ENCODE measurements at places on chromosomes 3 and 15. TPM values are rescaled to one million over a fixed set of nuclear protein-coding genes. Genes with fewer than 3 reads are reported as not detected.

DNA sequence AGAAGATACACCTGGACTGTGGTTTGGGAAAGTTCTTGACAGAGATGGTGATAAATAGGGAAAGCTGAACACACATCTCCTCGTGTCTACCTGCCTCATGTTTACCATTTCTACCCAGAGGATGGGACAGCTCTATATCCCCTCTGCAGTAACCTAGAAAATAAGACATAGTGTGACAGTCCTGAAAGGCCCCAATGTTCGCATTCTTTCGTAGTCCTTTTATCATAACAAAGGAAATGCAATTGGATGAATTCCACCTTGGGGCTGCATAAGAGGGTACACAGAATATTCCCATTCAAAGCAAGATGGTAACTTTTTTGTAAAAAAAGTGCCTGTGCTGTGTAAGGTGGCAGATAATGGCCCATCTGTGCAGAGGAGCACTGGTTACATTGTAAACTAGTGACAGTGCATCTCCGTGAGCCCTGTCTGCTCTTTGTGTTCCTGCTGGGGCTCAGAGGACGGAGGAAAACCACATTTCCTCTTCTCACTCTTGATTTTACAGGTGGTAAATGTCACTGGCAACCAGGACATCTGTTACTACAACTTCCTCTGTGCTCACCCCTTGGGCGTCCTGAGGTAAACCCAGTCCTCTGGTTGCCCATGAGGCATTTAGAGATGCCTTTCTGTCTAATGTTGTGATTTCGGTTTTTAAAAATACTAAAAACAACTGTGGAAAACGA is 74.3 kb downstream of the SIDT1 start:
- H3K4me1 ChIP-seq: peaks cover 12% of the 10 kb centered on the region
- peak overlapping the region; percentile 0 for H3K27ac ChIP-seq
- peaks cover 13% of the 10 kb centered on the region for H3K36me3 ChIP-seq
- H3K27me3 ChIP-seq: no peaks in the 10 kb centered on the region
- peak; percentile 58 for DNase-seq

- no peaks in the 10 kb centered on the region for H3K27me3 ChIP-seq
- no peak overlapping the region for H3K4me3 ChIP-seq
- no peak for DNase-seq
- peaks cover 7% of the 10 kb centered on the region for H3K4me1 ChIP-seq
These were observed 5.5 kb downstream of the MYO5A start for GRCh38 chr15:52523192-52523591.

MYL3 gene
- total RNA-seq: not detected

HHATL gene
- not detected for total RNA-seq

CIB2 gene
- total RNA-seq: 1.0 TPM

NPHP3 gene
- 78.6 TPM for total RNA-seq

SLC24A5 gene
- total RNA-seq: not detected

DNA sequence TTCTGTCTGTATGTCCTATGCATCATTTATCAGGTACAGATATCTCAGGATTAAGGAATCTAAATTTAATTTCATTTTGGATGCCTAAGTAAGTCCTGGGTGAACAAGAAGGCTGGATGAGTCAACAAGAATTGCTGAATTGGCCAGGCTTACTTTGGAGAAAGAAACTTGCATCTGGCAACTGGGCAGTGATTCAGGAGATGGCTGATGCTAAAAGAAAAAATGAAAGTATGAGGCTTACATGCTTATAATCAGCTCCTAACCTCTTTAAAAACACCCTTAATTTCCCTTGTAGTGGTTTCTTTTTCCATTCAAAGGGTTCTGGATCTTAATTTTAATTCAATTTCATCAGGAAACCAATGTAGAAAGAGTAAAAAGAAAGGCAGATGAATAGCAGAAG is 228.8 kb upstream of the PEX5L start:
- no peaks in the 10 kb centered on the region for H3K36me3 ChIP-seq
- no peak overlapping the region for H3K4me3 ChIP-seq
- no peaks in the 10 kb centered on the region for H3K4me1 ChIP-seq
- DNase-seq: no peak
- no peak overlapping the region for H3K27ac ChIP-seq

FBLN2 gene
- 0.11 TPM for total RNA-seq

DNA sequence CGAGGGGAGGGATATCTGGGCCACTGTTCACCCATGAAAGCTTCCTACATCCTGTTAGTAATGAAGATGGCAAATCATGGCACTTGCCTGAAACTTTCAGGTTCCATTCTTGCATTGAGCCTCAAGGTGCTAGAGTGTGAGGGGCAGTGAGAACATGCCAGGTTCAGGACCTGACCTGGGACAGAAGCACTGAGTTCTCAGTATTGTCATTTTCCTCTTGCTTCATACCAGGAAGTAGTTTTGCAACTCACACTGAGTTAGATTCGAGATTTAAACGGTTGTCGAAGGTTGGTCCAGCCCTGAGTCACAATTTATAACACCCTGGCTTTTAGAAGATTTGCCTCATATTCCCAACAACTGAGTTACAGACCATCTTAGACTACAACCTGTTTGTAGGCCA is 11.8 kb upstream of the MEIS2 start:
- no peak for DNase-seq
- H3K27me3 ChIP-seq: peaks cover 36% of the 10 kb centered on the region
- H3K4me1 ChIP-seq: no peaks in the 10 kb centered on the region

- H3K36me3 ChIP-seq: no peaks in the 10 kb centered on the region
- H3K4me1 ChIP-seq: peaks cover 3% of the 10 kb centered on the region
- H3K27me3 ChIP-seq: no peaks in the 10 kb centered on the region
- H3K27ac ChIP-seq: no peak overlapping the region
- no peak for DNase-seq
- H3K4me3 ChIP-seq: no peak overlapping the region
These were observed 80.3 kb downstream of the STAG1 start for GRCh38 chr3:136671921-136672320.

GRCh38 chr3:59839283-59839682 is 789.5 kb upstream of the CFAP20DC start:
- H3K27me3 ChIP-seq: no peaks in the 10 kb centered on the region

DNA sequence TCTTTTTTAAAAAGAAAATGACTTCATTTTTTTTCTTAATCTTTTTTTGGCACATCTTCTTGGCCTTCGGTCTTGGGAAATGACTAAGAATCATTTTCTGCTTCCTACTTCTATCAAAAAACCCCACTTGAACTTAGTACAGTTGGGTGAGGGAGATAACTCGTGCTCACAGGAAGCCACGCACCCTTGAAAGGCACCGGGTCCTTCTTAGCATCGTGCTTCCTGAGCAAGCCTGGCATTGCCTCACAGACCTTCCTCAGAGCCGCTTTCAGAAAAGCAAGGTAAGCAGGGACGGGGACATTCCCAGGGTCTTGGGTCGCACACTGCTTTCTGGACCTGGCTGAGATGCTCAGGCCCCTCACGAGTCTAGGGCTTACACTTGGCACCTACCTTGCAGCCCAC is at the start of gene CCR4:
CCR4 (plus strand) TSS at position 235 of the 402 bp plus-strand sequence. CDS start 1,779 bp downstream, outside the sequence.
- peak; percentile 49 for DNase-seq
- peak within 1 kb of the TSS; percentile 51 for H3K4me3 ChIP-seq
- peaks cover 13% of the 10 kb centered on the region for H3K4me1 ChIP-seq
- no peaks in the 10 kb centered on the region for H3K36me3 ChIP-seq
- peak within 1 kb of the TSS; percentile 16 for H3K27ac ChIP-seq

GRCh38 chr3:176469694-176470205 is 727.5 kb downstream of the TBL1XR1 start:
- no peaks in the 10 kb centered on the region for H3K27me3 ChIP-seq
- H3K36me3 ChIP-seq: no peaks in the 10 kb centered on the region
- no peak overlapping the region for H3K4me3 ChIP-seq
- H3K4me1 ChIP-seq: no peaks in the 10 kb centered on the region

BTLA gene
- total RNA-seq: 26.1 TPM

GRCh38 chr3:107846279-107846852 is 244.5 kb downstream of the CD47 start:
- DNase-seq: no peak
- H3K36me3 ChIP-seq: no peaks in the 10 kb centered on the region

CDHR4 gene
- total RNA-seq: 0.62 TPM

HESX1 gene
- not detected for total RNA-seq

GOLGA6L2 gene
- not detected for total RNA-seq

GRCh38 chr3:100087198-100087597 is 27.1 kb downstream of the FILIP1L start:
- no peaks in the 10 kb centered on the region for H3K27me3 ChIP-seq
- no peaks in the 10 kb centered on the region for H3K36me3 ChIP-seq
- no peak overlapping the region for H3K4me3 ChIP-seq
- no peak for DNase-seq
- no peak overlapping the region for H3K27ac ChIP-seq
- H3K4me1 ChIP-seq: no peaks in the 10 kb centered on the region

DNA sequence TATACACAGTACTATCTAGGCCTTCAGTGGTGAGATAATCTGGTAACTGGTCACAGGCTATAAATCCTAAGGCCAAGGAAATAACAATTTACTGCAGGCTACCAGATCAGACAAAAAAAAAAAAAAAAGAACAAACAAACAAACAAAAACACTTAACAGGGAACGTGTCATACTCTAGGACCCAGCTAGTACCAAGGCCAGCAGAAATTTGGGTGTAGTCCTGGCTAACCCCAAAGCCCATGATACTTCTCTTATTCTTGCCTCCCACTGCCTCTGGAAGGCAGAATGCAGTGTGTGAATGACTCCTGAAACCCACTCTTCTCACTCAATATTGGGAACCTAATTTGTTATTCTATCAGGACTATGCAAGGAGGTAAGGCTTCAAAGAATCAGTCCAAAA is 53.7 kb upstream of the ST3GAL6 start:
- H3K36me3 ChIP-seq: no peaks in the 10 kb centered on the region
- H3K27ac ChIP-seq: no peak overlapping the region
- H3K4me3 ChIP-seq: no peak overlapping the region
- DNase-seq: no peak
- H3K27me3 ChIP-seq: no peaks in the 10 kb centered on the region
- no peaks in the 10 kb centered on the region for H3K4me1 ChIP-seq

SLC12A8 gene
- total RNA-seq: 0.83 TPM

ARPC4 gene
- total RNA-seq: 183 TPM

- no peak overlapping the region for H3K27ac ChIP-seq
- no peaks in the 10 kb centered on the region for H3K27me3 ChIP-seq
- no peaks in the 10 kb centered on the region for H3K36me3 ChIP-seq
- DNase-seq: no peak
- no peaks in the 10 kb centered on the region for H3K4me1 ChIP-seq
These were observed 59.7 kb downstream of the PLXNA1 start for GRCh38 chr3:127042634-127043033.

- no peaks in the 10 kb centered on the region for H3K4me1 ChIP-seq
- no peak for DNase-seq
- no peak overlapping the region for H3K4me3 ChIP-seq
- no peak overlapping the region for H3K27ac ChIP-seq
- H3K36me3 ChIP-seq: no peaks in the 10 kb centered on the region
These were observed 274.5 kb downstream of the NEK10 start for GRCh38 chr3:27094721-27095120.

C2CD4B gene
- total RNA-seq: not detected

DPPA2 gene
- not detected for total RNA-seq

DNA sequence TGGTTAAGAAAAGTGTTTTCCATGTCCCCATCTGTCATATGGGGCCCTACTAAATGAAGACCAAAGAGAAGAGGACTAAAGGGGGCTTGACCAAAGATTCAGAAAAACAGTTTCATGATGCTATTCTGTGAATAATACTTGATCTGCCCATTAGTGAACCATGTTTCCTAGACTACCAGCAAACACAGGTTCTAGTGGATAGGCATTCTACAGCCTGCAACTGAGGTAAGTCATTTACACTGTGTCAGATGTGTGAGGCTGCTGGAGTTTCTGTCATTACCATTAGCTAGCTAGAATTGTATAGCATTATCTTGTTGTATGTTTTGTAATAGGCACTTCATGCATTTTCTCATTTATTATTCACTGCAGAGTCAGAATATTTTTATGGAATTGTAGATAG is 6.6 kb downstream of the GPR171 start:
- H3K4me1 ChIP-seq: peaks cover 21% of the 10 kb centered on the region
- DNase-seq: no peak

DNA sequence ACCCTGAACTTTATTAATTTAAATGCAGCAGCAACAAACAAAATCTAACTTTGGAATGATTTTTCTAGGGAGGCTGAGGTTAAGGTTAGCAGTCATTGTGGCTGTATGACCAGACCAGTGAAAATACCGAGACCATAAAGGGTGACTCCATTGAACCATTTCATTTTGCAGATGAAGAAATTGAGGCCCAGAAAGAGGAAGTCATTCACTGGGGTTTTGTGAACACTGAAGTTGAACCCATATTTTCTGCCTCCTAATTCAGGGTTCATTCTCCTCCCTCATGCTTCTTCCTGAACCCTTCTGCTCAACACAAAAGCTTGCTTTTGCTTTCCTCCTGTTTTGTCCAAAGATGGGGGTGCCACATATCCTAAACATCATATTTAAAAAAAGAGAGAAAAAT is 65.8 kb upstream of the PLCL2 start:
- no peaks in the 10 kb centered on the region for H3K36me3 ChIP-seq
- H3K4me3 ChIP-seq: no peak overlapping the region
- H3K27ac ChIP-seq: no peak overlapping the region
- DNase-seq: no peak
- H3K4me1 ChIP-seq: peaks cover 7% of the 10 kb centered on the region

GABRR3 gene
- not detected for total RNA-seq

- no peaks in the 10 kb centered on the region for H3K27me3 ChIP-seq
- no peak within 1 kb of the TSS for H3K4me3 ChIP-seq
- peaks cover 8% of the 10 kb centered on the region for H3K36me3 ChIP-seq
- DNase-seq: no peak
- no peak within 1 kb of the TSS for H3K27ac ChIP-seq
These were observed at the start of gene UBAP1L for GRCh38 chr15:65115086-65115485. TSS of gene UBAP1L (minus strand) at chr15:65115200. CDS start at chr15:65106215, 8,985 bp downstream.

DNA sequence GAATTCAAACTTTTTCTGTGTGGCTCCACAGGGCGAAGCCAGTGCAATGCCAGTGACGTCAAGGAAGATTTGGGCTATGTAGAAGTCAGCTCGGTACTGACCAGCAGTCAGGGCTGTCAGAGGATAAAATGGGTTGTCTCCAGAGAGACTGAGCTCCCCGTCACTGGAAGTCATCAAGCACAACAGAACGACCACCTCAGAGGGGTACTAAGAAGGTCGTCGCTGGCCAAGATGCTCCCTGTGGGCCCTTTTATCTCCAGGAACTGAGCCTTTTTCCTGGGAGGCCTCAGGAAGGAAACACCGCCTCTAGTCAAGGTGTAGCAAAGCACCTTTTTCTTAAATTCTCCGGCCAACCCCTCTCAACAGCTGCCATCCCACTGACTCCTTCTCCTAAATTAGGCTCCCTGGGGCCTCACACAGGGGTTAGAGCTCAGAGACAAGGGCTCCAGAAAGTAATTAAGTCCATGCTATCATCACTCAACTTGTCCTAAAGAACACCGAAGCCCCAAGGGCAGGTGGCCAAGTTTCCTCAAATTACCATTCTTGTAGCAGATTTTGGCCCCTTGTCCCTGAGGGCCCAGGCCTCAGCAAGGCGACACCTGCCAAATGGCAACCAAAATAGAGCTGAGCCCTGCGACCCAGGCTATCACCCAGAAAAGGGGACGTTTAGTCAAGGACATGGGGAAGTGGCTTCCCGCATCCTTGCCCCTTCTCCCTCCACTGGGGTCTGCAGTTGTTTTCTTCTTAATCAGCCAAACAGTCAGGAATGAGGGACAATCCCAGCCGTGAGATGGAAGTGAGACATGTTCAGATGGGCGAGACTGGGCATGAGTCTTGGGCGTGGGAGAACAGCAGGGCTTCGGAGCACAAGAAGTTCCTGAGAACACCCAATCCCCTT is 48.0 kb downstream of the SSUH2 start:
- no peak overlapping the region for H3K27ac ChIP-seq
- DNase-seq: no peak
- H3K36me3 ChIP-seq: no peaks in the 10 kb centered on the region
- no peaks in the 10 kb centered on the region for H3K27me3 ChIP-seq

GRCh38 chr15:71187526-71187925 is 72.3 kb downstream of the THSD4 start:
- H3K4me3 ChIP-seq: no peak overlapping the region
- no peaks in the 10 kb centered on the region for H3K4me1 ChIP-seq
- no peak for DNase-seq

GRCh38 chr3:159964166-159964973 is 24.3 kb upstream of the IL12A start:
- H3K4me3 ChIP-seq: no peak overlapping the region
- no peaks in the 10 kb centered on the region for H3K27me3 ChIP-seq
- no peaks in the 10 kb centered on the region for H3K36me3 ChIP-seq
- no peak for DNase-seq

Data from naive thymus-derived CD4-positive, alpha-beta T cell (primary cell).